ENCODE measurements at places on chromosomes 6 and 20. TPM values are rescaled to one million over a fixed set of nuclear protein-coding genes. Genes with fewer than 3 reads are reported as not detected.

The BPIFB1 gene
- total RNA-seq, result not detected

GRCh38 chr6:40841721-40842120 is 197.3 kb downstream of the UNC5CL start:
- H3K36me3 ChIP-seq, result no peaks in the 10 kb centered on the region
- no peaks in the 10 kb centered on the region for H3K4me1 ChIP-seq
- no peak overlapping the region for H3K27ac ChIP-seq
- peaks cover 42% of the 10 kb centered on the region for H3K27me3 ChIP-seq
- no peak for DNase-seq

DNA sequence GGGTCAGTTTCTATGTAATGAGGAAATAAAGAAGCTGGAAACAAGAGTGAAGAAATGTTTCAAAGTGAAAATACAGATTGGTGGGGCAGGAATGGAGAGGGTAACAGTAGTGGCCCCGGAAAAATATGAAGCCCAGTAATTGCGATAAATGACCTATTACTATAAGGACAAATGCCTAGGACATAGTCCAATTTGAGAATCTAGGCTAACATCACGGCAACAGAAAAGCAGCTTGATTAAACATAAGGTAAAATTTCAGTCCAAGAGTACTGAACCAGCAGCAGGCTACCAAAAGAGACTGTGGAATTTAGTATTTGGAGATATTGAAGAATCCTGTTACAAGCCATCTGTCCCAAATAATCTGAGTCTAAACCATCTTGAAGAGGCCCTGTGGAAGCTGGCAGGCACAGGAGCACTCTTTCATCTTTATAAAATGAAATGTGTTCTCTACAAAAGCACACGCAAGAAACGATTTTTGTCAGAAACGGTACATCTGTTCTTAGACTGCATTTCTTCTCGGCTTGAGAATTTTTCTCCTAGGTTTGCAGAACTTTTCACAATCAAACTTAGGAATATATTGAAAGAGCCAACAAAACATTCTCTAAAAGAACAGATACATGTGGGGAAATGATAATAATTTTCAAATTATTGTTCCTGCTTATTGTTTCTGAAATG is 49.3 kb downstream of the ELOVL5 start:
- peak overlapping the region; percentile 25 for H3K27ac ChIP-seq
- H3K36me3 ChIP-seq, result peaks cover under 1% of the 10 kb centered on the region
- H3K4me1 ChIP-seq, result peaks cover 77% of the 10 kb centered on the region
- no peaks in the 10 kb centered on the region for H3K27me3 ChIP-seq

GRCh38 chr20:19889011-19889953 is 127.9 kb upstream of the NAA20 start:
- no peak overlapping the region for H3K4me3 ChIP-seq
- no peak for DNase-seq
- no peaks in the 10 kb centered on the region for H3K4me1 ChIP-seq
- no peak overlapping the region for H3K27ac ChIP-seq
- peaks cover 41% of the 10 kb centered on the region for H3K27me3 ChIP-seq

DNA sequence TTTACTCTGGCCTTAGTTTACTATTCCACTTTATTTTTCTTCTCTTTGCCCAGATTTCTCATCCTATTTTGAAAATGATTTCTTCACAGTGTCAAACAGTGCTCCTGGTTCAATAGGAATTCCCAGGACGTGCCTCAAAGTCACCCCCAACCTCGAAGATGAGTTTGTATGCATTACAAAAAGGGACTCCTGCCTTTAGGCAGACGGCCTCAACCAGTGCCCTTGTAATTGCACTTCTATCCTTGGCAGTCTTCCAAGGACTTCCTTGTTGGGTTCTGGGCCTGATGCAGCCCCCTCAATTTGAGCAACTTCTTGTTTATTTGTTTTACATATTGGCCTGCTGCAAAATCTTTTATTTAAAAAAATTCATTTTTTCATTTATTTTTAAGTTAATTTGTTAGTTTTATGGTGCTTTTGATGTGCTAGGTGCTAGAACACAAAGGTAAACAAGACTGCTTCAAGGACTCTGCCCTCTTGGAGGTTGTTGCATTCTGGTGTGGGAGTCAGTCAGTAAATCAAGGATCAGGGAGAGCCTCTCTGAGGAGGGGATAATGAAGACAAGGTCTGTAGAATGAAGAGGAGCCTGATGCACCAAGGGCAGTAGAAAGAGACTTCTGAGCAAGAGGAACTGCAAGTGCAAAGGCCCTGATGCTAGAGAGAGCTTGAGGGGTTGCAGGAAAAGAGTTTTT is 181.5 kb upstream of the LAMP5 start:
- no peak for DNase-seq
- H3K36me3 ChIP-seq, result no peaks in the 10 kb centered on the region
- no peak overlapping the region for H3K4me3 ChIP-seq
- no peak overlapping the region for H3K27ac ChIP-seq

GRCh38 chr6:26354162-26354561 is 10.8 kb upstream of the BTN3A2 start:
- no peak for DNase-seq
- no peaks in the 10 kb centered on the region for H3K27me3 ChIP-seq
- no peaks in the 10 kb centered on the region for H3K36me3 ChIP-seq
- no peak overlapping the region for H3K27ac ChIP-seq
- H3K4me1 ChIP-seq, result no peaks in the 10 kb centered on the region

DNA sequence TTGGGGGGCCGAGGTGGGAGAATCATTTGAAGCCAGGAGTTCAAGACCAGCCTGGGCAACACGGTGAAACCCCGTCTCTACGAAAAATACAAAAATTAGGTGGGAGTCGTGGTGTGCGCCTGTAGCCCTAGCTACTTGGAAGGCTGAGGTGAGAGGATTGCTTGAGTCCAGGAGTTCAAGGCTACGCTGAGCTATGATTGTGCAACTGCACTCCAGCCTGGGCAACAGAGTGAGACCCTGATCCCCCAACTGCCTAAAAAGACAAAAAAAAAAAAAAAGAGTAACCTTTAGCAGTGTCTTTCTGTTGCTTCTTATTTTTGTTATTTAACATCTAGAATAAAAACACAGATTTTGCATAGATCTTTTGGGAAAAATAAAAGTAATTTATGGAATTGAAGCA is 13.1 kb upstream of the COQ3 start:
- no peak overlapping the region for H3K4me3 ChIP-seq
- no peak for DNase-seq
- H3K4me1 ChIP-seq, result no peaks in the 10 kb centered on the region
- H3K27ac ChIP-seq, result no peak overlapping the region

The PGBD1 gene
- 5.9 TPM for total RNA-seq

DNA sequence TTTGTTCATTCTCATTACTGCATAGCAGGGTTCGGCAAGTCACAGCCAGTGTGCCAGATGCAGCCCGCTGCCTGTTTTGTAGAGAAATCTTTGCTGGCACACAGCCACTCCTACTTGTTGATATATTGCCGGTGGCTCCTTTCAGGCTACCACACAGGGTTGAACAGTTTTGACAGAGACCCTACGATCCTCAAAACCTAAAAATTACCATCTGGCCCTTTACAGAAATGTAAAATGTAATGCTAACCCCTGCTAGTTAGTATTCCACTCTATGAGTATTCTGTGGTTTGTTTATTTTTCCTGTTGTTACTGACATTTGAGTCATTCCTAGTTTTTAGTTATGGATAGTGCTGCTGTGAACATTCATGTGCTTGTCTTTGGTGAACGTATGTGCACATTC is 11.5 kb downstream of the DHX35 start:
- H3K4me1 ChIP-seq, result peaks cover 10% of the 10 kb centered on the region
- H3K27ac ChIP-seq, result peak overlapping the region; percentile 71
- no peak overlapping the region for H3K4me3 ChIP-seq
- no peak for DNase-seq
- H3K36me3 ChIP-seq, result peaks cover 4% of the 10 kb centered on the region

The RAET1L gene
- total RNA-seq, result not detected

DNA sequence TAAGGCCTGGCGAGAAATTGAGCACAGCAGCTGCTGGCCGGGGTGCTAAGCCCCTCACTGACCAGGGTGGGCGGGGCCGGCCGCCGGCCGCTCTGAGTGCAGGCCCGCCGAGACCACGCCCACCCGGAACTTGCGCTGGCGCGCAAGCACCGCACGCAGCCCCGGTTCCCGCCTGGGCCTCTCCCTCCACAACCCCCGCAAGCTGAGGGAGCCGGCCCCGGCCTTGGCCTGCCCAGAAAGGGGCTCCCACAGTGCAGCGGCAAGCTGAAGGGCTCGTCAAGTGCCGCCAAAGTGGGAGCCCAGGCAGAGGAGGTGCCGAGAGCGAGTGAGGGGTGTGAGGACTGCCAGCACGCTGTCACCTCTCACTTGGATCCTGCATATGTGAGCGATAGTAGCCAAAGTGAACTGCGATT is 251.2 kb downstream of the GJA1 start:
- no peak overlapping the region for H3K4me3 ChIP-seq
- H3K36me3 ChIP-seq, result no peaks in the 10 kb centered on the region
- no peaks in the 10 kb centered on the region for H3K27me3 ChIP-seq
- peaks cover 15% of the 10 kb centered on the region for H3K4me1 ChIP-seq
- no peak for DNase-seq
- no peak overlapping the region for H3K27ac ChIP-seq

Data from activated T-cell treated with anti-CD3 and anti-CD28 coated beads, Interleukin-2, amount 50 U/mL, for 72 hours (primary cell).